Myocyte (in vitro differentiated cells): ENCODE measurements at places on chromosomes 5 and 9. TPM values are rescaled to one million over a fixed set of nuclear protein-coding genes. Genes with fewer than 3 reads are reported as not detected.

PRRC2B gene
- 83.5 and 84.8 TPM in 2 replicates for total RNA-seq

DNA sequence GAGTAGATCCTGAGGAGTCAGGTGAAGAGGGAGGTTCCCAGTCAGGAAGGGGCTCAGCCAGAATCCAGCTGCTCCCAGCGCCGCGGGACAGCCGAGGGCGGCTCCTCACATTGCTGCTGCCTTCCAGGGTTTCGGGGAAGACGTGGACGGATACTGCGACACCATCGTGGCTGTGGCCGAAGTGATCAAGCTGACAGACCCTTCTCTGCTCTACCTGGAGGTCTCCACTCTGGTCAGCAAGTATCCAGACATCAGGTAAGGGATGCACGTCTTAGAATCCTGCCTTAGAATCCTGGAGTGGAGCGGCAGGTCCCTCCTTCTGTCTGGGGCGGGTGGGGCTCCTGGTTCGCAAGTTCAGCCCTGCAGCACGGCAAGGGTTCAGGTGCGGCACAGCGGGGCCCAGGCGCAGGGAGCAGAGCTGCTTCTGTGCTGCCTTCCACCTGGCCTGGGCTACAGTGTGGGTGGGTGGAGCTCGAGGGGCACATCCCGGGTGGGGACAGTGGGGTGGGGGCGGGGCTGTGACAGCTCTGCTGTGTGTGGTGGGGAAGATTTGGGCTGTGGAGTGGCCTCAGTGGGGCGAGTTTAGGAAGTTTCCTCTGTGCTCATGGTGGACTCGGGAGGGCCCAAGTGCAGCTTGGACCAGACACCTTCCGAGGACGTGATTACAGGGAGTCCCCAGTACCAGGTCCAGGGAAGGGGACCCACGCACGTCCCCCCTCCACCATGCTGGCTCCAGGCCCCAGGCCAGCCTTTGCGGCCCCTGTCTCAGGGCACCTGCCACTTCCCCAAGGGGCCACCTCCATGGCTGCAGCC lies 22.8 kb downstream of the EXOC3 start:
- no peak for DNase-seq

DNA sequence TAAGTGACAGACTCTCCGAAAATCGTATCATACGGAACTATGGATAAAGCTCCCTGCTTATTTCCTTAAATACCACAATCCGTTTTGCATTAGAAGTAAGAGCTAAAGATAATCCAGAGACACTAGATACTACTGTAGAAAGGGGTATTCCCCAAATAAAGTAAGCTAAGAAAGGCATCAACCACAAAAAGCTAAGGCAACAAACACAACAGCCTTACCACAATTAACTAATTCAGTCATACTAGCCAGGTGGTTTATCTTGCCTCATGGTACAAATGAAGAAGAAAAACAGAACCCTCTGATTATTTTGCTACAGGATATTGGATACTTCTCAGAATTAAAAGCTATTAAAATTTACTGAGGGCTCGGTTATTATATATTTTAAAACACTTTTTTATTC lies 14.1 kb downstream of the ERP44 start:
- peak; percentile 65 for DNase-seq

- no peak for DNase-seq
Measured at GRCh38 chr5:14182761-14183160, 39.6 kb downstream of the TRIO start.

DNA sequence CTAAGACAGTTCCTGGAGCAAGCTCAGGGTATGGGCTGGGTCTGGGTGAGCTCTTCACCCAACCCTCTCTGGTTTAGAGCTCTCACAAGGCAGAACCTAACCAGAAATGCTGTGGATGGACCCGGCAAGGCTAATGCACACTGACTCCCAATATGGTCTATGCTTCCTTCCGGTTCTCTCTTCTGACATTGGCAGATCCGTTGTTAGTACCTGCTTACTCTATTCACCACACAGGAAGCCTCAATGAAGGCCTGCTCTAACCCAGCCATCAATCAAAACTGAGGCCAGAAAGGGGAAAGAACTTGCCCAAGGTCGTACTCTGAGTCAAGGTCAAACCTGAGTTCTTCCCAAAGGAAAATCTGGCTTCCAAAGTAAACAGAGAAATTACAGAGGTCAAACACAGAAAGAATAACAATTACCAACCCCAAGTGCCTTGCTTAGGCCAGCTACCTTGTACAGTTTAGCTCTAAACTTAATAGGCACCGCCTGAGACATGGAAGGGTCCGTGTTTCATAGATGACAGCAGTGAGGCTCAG lies 46.0 kb upstream of the AKNA start:
- no peak for DNase-seq

GRCh38 chr5:76690704-76691466 lies 25.0 kb upstream of the F2R start:
- no peak for DNase-seq

- DNase-seq = no peak
Measured at GRCh38 chr5:117357886-117358285, 783.3 kb upstream of the SEMA6A start.

DNA sequence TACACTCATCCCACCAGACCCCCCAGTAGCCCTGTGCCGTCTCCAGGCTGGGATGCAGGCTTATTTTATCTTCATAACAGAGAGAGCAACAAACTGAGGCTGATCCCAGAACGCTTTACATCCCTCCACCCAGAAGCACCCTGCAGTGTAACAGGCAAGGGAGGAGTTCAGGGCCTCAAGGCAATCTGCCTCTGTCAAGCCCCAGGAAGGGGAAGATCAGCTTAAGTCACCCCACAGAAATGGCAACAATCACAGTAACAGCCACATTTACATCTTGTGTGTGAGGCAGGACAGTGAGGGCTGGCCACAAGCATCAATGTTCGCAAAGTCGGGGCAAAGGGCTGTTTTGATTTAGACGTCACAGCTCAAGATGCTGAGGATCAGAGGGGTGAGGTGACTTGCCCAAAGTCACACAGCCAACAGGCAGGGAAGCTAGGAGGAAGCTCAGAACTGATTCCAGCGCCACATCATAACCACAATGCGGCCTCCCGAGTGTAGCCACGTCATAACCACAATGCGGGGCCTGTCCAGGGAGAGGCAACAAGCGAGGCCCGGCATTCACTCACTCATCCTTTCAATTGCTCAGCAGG lies 14.4 kb downstream of the STK10 start:
- DNase-seq = peak; percentile 42
